ENCODE measurements at places on chromosomes 1 and 21. TPM values are rescaled to one million over a fixed set of nuclear protein-coding genes. Genes with fewer than 3 reads are reported as not detected.

- DNase-seq, result no peak
Measured at GRCh38 chr1:235622936-235623779, 26.4 kb downstream of the GNG4 start.

GNG12 gene
- 17.9 TPM for total RNA-seq

DNA sequence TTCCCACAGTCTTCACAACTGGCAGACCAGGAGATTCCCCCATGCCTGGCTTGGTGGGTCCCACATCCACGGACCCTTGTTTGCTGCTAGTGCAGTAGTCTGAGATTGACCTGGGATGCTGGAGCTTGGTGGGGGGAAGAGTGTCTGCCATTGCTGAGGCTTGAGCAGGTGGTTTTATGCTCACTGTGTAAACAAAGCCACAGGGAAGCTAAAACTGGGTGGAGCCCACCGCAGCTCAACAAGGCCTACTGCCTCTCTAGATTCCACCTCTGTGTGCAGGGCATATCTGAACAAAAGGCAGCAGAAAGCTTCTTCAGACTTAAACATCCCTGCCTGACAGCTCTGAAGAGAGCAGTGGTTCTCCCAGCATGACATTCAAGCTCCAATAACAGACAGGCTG, 177.3 kb upstream of the ETV3 start:
- no peak for DNase-seq

DNA sequence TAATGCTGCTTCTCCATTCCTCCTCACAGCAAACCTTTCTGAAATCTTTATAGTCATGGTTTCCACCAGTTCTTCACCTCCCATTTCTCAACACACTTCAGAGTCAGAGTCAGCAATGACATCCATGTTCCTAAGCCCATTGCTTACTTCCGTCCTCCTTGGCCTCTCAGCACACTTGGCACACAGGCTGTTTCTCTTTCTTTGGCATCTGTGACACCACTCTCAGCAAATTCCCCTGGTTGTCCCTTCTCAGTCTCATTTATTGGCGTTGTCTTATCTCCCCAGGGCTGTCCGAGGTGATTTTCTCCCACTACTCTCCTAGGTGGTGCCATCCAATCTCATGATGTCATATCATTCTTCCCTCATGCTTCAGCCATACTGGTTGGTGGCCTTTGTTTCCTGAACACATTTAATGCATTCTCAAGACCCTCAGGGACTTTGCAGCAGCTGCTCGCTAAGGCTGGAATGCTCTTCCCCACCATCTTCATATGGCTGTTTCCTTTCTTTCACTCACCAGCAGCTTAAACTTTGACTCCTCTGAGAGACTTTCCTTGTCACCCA, 3.3 kb upstream of the LGALS8 start:
- no peak for DNase-seq

EPHB2 gene
- 44.6 TPM for total RNA-seq

GRCh38 chr1:76876655-76877395, 9.5 kb downstream of the ST6GALNAC5 start:
- no peak for DNase-seq

GRCh38 chr1:109264379-109264755, 15.0 kb downstream of the CELSR2 start:
- no peak for DNase-seq

- DNase-seq, result no peak
Measured at GRCh38 chr1:228555074-228555994, 68.2 kb downstream of the RNF187 start.

GRCh38 chr1:60969971-60970509, 112.3 kb upstream of the NFIA start:
- no peak for DNase-seq
